B cell (primary cell): ENCODE measurements at places on chromosomes 7 and 10. TPM values are rescaled to one million over a fixed set of nuclear protein-coding genes. Genes with fewer than 3 reads are reported as not detected.
A peak's percentile ranks its signal among the peaks of the same experiment; 100 is the strongest.

- no peak overlapping the region for H3K27ac ChIP-seq
- DNase-seq, result no peak
- H3K4me1 ChIP-seq, result no peaks in the 10 kb centered on the region
- no peaks in the 10 kb centered on the region for H3K27me3 ChIP-seq
- H3K36me3 ChIP-seq, result no peaks in the 10 kb centered on the region
These were observed 107.9 kb downstream of the KAT6B start for GRCh38 chr10:74934100-74934812.

The FGFR2 gene
- total RNA-seq, result not detected in 2 replicates

DNA sequence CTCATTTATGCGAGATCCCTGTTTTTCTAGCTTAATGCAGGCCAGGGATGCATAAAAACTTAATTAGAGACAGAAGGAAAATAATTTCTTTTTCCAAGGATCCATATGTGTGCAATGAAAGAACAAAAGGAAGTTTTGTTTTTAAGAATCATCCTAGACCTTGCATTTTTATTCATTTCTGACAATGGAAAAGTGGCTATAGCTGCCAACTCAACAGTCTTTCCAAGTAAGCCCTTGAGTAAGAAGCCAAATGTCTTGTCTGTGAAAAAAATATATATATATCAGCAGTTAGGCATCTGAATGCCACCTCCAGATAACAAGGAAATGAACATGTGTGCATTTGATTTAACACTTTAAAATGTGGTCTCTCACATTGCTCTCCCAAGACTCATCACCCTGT lies 1397.6 kb downstream of the GATA3 start:
- DNase-seq, result no peak
- no peaks in the 10 kb centered on the region for H3K27me3 ChIP-seq
- H3K36me3 ChIP-seq, result no peaks in the 10 kb centered on the region
- no peak overlapping the region for H3K27ac ChIP-seq
- no peaks in the 10 kb centered on the region for H3K4me1 ChIP-seq

The UTF1 gene
- total RNA-seq, result 0.25 TPM in 1 of 2 replicates, not detected in the other

DNA sequence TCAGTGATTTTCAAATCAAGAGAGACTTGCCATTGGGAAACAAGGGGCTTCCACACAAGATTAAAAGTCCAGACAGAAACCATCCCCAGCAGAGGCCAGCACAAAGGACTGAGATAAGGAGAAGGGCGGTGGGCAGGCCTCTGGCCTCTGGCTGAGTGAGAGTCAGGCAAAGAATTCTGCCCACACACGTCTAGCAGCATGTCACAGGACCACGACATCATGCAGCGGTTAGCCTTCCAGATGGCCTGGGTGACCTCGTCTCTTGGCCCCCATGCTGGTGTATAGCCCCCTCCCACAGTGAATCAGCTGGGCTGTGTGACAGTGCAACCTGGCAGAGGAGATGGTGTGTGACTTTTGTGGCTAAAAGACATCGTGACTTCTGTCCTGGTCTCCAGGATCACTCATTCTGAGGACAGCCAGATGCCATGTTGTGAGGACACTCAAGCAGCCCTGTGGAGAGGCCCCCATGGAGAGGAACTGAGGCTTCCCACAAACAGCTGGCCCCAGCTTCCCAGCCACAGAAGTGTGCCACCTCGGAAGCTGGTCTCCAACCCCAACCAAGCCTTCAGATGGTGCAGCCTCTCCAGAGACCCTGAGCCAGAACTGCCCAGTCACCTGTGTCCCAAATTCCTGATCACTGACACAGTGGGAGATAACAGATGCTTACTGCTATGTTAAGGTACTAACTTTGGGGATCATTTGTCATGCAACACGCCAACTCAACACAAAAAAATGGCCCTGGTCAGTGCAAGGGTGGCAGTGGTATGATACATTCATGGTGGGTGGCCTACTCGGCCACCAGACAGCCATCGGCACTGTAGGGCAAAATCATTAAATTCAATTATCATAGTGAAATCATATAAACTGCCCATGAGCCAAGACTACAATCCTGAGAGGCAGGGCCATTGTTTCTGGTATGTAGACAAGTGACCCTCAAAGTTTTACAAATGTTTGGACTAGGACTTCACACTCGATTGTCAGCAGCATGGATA lies 73.2 kb downstream of the TNS3 start:
- no peaks in the 10 kb centered on the region for H3K27me3 ChIP-seq
- no peak for DNase-seq
- H3K27ac ChIP-seq, result no peak overlapping the region
- no peak overlapping the region for H3K4me3 ChIP-seq
- H3K36me3 ChIP-seq, result peaks cover 15% of the 10 kb centered on the region

DNA sequence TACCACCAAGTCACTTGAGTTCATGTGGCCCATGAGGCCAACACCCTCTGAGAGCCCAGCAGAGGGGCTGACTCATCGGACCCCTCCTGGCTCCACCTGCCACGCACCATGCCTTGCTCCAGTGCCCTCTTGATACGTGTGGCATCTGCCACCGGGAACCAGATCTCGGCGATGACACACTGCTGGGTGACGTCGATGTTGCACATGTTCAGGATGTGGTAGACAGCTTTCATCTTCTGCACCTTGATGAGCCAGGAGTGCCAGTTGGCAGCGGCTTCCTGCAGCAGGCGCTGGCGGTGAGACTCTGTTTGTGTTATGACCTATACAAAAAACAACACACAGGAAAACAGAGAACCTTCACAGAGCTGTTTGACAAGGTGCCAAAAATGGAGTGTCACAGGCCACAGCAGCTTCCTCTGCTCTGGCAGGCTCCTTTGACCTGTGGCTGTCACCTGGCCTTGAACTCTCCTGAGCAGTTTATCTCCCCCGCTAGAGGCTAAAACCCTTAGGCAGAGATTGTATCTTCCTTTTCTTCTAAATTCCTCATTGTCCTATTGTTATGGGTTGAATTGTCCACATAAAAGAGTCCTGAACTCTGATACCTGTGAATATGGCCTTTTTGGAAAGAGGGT lies 45.2 kb upstream of the TMEM213 start:
- peak; percentile 49 for DNase-seq
- H3K27me3 ChIP-seq, result no peaks in the 10 kb centered on the region
- H3K36me3 ChIP-seq, result no peaks in the 10 kb centered on the region
- H3K27ac ChIP-seq, result no peak overlapping the region
- no peak overlapping the region for H3K4me3 ChIP-seq

GRCh38 chr10:70791386-70792039 lies 6.3 kb upstream of the TBATA start:
- no peaks in the 10 kb centered on the region for H3K4me1 ChIP-seq
- peaks cover 5% of the 10 kb centered on the region for H3K27me3 ChIP-seq
- H3K4me3 ChIP-seq, result no peak overlapping the region
- no peaks in the 10 kb centered on the region for H3K36me3 ChIP-seq
- H3K27ac ChIP-seq, result no peak overlapping the region

DNA sequence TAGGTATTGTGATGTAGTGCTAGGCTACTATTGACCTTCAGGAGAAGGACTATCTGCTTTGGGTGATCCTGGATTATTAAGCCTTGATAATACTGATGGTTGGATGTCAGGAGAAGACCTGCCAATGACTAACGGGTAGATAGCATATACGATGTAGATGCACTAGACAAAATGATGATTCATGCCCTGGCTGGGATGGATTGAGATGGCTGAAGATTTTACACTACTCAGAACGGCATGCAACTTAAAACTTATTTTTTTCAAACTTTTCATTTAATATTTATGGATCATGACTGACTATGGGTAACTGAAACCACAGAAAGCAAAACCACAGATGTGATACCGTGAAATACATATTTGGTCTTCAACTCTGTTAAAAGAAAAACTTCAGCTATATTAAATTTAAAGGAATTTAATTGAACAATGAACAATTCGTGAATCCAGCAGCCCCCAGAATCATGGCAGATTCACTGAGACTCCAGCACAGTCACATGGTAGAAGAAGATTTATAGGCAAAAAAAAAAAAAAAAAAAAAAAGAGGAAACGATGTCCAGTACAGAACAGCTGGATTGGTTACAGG lies 124.6 kb upstream of the CDK13 start:
- no peak overlapping the region for H3K4me3 ChIP-seq
- no peaks in the 10 kb centered on the region for H3K36me3 ChIP-seq
- H3K27ac ChIP-seq, result no peak overlapping the region
- H3K27me3 ChIP-seq, result peaks cover 3% of the 10 kb centered on the region

The RAPGEF5 gene
- total RNA-seq, result 36.7 and 37.6 TPM in 2 replicates

GRCh38 chr10:78768876-78769275 lies 299.9 kb upstream of the ZMIZ1 start:
- no peak for DNase-seq
- no peaks in the 10 kb centered on the region for H3K4me1 ChIP-seq
- no peak overlapping the region for H3K27ac ChIP-seq

The UCMA gene
- not detected in 2 replicates for total RNA-seq

- H3K36me3 ChIP-seq, result no peaks in the 10 kb centered on the region
- DNase-seq, result no peak
- H3K4me1 ChIP-seq, result no peaks in the 10 kb centered on the region
- no peak overlapping the region for H3K4me3 ChIP-seq
These were observed 49.3 kb downstream of the CAMK2B start for GRCh38 chr7:44275957-44276570.

- no peak for DNase-seq
- peaks cover 35% of the 10 kb centered on the region for H3K27me3 ChIP-seq
- no peak overlapping the region for H3K4me3 ChIP-seq
- H3K36me3 ChIP-seq, result no peaks in the 10 kb centered on the region
- no peak overlapping the region for H3K27ac ChIP-seq
- H3K4me1 ChIP-seq, result peaks cover 13% of the 10 kb centered on the region
These were observed 803 bp downstream of the GOLGA7B start for GRCh38 chr10:97850446-97850845.

DNA sequence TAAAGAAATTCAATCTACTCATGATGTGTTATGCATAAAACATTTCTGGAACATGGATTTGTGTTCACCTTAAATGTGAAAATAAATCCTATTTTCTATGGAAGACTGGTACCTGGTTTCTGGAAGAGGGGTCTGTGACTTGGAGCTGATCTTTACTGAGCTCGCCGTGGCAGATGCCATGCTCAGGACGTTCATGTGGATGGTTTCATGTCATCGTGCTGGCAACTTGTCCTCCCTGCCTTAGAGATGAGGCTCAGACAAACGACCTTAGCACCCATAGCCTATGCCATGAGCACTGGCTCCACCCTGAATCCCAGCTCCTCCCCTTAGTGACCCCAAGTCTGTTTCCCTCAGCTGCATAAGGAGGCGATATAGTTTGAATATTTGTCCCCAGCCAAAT lies 7.3 kb downstream of the PPIF start:
- no peaks in the 10 kb centered on the region for H3K27me3 ChIP-seq
- H3K27ac ChIP-seq, result peak overlapping the region; percentile 20
- no peaks in the 10 kb centered on the region for H3K36me3 ChIP-seq

DNA sequence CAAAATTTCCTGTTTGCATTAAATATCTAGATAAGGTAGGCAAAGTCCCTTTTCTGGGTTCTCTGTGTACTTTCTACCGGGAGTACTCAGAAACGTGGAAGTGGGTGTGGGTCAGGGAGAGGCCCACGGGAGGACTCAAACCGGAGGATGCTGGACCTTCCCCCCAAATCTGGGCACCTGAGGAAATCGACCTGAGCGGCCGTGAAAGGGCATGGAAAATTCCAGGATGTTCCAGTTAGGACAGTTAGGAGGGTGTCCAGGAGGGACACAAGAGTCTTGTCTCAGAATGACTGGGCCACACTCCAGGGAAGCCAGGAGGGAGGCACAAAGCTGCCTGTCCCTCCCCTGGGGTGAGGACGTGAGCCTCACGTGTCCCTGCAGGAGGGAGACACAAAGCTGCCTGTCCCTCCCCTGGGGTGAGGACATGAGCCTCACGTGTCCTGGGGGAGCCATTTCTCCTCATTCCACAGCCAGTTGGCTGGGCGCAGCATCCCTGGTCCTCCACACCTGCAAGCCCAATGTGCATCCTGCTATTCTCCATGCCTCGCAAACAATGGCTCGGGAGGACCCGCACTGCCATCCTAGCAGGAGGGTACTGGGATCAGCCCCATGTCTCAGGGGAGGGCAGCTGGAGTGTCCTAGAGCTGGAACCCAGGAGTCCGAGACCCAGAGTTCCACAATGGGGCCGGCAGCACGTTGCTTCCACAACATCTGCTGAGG lies 190.5 kb upstream of the PPP2R2D start:
- H3K4me1 ChIP-seq, result no peaks in the 10 kb centered on the region
- DNase-seq, result no peak
- H3K36me3 ChIP-seq, result no peaks in the 10 kb centered on the region
- H3K4me3 ChIP-seq, result no peak overlapping the region
- H3K27me3 ChIP-seq, result no peaks in the 10 kb centered on the region

The LRRTM3 gene
- not detected in 2 replicates for total RNA-seq

DNA sequence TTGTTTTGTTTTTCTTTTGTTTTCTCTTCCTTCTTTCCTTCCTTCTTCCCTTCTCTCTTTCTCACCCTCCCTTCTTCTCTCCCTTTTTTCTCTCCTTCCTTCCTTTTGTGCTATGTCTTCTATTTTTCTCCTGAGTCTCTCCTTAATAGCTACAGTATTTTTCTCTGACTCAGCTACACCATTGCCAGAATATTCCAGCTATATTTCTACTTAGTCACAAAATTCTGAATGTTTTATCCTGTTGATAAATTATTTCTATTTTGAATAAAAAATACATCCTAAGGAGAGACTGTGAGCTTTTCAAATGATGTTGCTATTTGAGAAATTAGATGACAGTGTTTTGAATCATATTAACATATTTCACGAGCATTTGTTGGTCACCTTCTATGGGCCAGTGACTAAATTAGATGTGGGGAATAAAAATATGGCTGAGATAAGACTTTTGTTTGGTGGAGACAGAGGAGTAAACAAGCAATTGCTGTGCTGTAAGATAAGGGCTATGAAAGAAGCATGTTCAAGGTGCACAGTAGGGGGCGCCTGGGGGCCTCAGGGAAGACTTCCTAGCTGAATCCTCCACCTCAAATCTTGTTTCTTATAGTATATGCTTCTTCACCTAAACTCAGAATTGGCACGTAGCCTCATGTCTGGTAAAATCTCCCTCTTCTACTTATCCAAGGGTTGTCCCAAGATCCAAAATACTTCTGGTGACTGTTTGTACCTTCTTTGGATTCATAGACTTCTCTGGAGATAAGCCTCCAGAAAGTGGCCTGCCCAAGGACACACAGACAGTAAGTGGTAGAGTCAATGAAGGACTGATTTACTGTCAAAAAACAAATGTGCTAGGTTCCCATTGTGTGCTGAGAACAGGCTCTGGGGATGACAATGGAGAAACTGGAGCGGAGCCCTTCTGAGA lies 115.5 kb upstream of the CREB5 start:
- H3K36me3 ChIP-seq, result no peaks in the 10 kb centered on the region
- DNase-seq, result no peak
- no peak overlapping the region for H3K4me3 ChIP-seq
- peaks cover 23% of the 10 kb centered on the region for H3K4me1 ChIP-seq
- peak overlapping the region; percentile 22 for H3K27ac ChIP-seq

DNA sequence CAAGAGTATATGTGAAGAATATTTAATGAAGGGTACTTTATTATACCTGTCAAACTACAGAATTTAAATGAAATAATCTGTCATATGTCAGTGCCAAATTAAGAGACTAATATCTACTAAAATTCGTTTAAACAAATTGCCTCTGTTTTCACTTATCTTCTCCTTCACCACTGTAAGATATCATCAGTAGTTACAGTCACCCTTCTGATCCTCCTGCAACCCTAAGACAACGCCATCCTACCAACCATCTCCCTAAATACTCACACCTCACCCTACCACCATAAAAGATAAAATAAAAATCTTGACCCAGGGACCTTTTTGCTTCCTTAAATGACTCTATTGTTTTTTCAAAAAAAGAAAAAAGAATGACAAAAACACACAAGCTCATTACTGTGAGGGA lies 20.8 kb downstream of the EZH2 start:
- H3K27ac ChIP-seq, result no peak overlapping the region
- no peak overlapping the region for H3K4me3 ChIP-seq
- no peaks in the 10 kb centered on the region for H3K36me3 ChIP-seq

The CCL24 gene
- not detected in 2 replicates for total RNA-seq

- H3K27ac ChIP-seq, result no peak overlapping the region
- no peak for DNase-seq
- no peak overlapping the region for H3K4me3 ChIP-seq
- peaks cover 15% of the 10 kb centered on the region for H3K27me3 ChIP-seq
These were observed 202.2 kb downstream of the SNX10 start for GRCh38 chr7:26493737-26494428.
